A549 treated with CORT108297 at 1 μM for 4 hours (cell line): ENCODE measurements at places on chromosomes 5 and 9. TPM values are rescaled to one million over a fixed set of nuclear protein-coding genes. Genes with fewer than 3 reads are reported as not detected.

Gene MYO10
- total RNA-seq, result 46.5 to 64.2 TPM (median 54.8 TPM) in 5 replicates

Gene AK6
- 42.8 to 56.0 TPM (median 49.7 TPM) in 5 replicates for total RNA-seq

Gene PTGER4
- total RNA-seq, result 1.4 to 1.5 TPM (median 1.5 TPM) in 5 replicates

Gene GKAP1
- 4.4 to 6.3 TPM (median 5.2 TPM) in 5 replicates for total RNA-seq

Gene SV2C
- total RNA-seq, result not detected in 5 replicates

Gene SHISAL2B
- 0.18 TPM in 1 of 5 replicates, not detected in the others for total RNA-seq

Gene IRX1
- total RNA-seq, result not detected in 5 replicates

Gene TSLP
- not detected in 5 replicates for total RNA-seq

Gene GRAMD2B
- 0.57 to 1.5 TPM (median 0.85 TPM) in 5 replicates for total RNA-seq

Gene ENTREP1
- 0.43 to 0.74 TPM (median 0.57 TPM) in 5 replicates for total RNA-seq

Gene GPX3
- total RNA-seq, result 14.1 to 19.8 TPM (median 17.1 TPM) in 5 replicates

Gene TIMD4
- total RNA-seq, result 0.97 to 1.5 TPM (median 1.3 TPM) in 5 replicates

Gene ISOC1
- total RNA-seq, result 16.7 to 21.5 TPM (median 17.4 TPM) in 5 replicates

Gene ZNG1E
- total RNA-seq, result 61.1 to 86.3 TPM (median 65.5 TPM) in 5 replicates

Gene PCDHGA11
- 0.02 to 0.03 TPM (median 0.02 TPM) in 4 of 5 replicates, not detected in the other for total RNA-seq

Gene BTNL8
- total RNA-seq, result not detected in 5 replicates

Gene NMRK1
- 4.9 to 6.3 TPM (median 5.3 TPM) in 5 replicates for total RNA-seq

Gene NDUFS6
- 107 to 136 TPM (median 117 TPM) in 5 replicates for total RNA-seq

Gene EMB
- 4.6 to 6.5 TPM (median 5.7 TPM) in 5 replicates for total RNA-seq

Gene TSSK1B
- total RNA-seq, result not detected in 5 replicates

Gene MCC
- total RNA-seq, result 0.22 to 0.70 TPM (median 0.35 TPM) in 5 replicates

Gene RMI1
- total RNA-seq, result 9.4 to 15.5 TPM (median 11.0 TPM) in 5 replicates

Gene IL17B
- total RNA-seq, result 0.18 TPM in 1 of 5 replicates, not detected in the others

Gene N4BP3
- total RNA-seq, result 0.87 to 1.5 TPM (median 1.3 TPM) in 5 replicates

Gene LRRC70
- total RNA-seq, result 0.20 to 0.27 TPM (median 0.23 TPM) in 5 replicates

Gene GPX8
- 36.3 to 49.8 TPM (median 38.0 TPM) in 5 replicates for total RNA-seq

Gene EIF4E1B
- not detected in 5 replicates for total RNA-seq

Gene IFNA2
- not detected in 5 replicates for total RNA-seq

Gene MEGF10
- not detected in 5 replicates for total RNA-seq

Gene MSX2
- total RNA-seq, result 3.8 to 5.5 TPM (median 5.0 TPM) in 5 replicates

Gene CDH12
- not detected in 5 replicates for total RNA-seq

Gene ECSCR
- total RNA-seq, result not detected in 5 replicates

Gene SHOC1
- total RNA-seq, result not detected in 5 replicates

Gene SPINK7
- total RNA-seq, result not detected in 5 replicates

Gene AIF1L
- 1.4 to 1.6 TPM (median 1.5 TPM) in 5 replicates for total RNA-seq

Gene IL9
- total RNA-seq, result not detected in 5 replicates

Gene TMC1
- 0.02 to 0.13 TPM (median 0.07 TPM) in 4 of 5 replicates, not detected in the other for total RNA-seq

Gene OR2K2
- total RNA-seq, result not detected in 5 replicates

Gene HAND1
- 0.12 to 0.26 TPM (median 0.18 TPM) in 5 replicates for total RNA-seq

Gene PAEP
- total RNA-seq, result 0.14 to 0.28 TPM (median 0.21 TPM) in 5 replicates

Gene MEIKIN
- total RNA-seq, result not detected in 5 replicates

Gene PCDH1
- total RNA-seq, result 1.7 to 3.3 TPM (median 2.4 TPM) in 5 replicates

Gene C5orf52
- total RNA-seq, result not detected in 5 replicates

Gene FABP6
- total RNA-seq, result 0.92 to 1.4 TPM (median 1.1 TPM) in 5 replicates

Gene CARD9
- 0.53 to 2.8 TPM (median 1.3 TPM) in 5 replicates for total RNA-seq

Gene SLCO4C1
- total RNA-seq, result 0.02 TPM in 1 of 5 replicates, not detected in the others

Gene PCDHGA4
- 0.07 to 0.17 TPM (median 0.16 TPM) in 5 replicates for total RNA-seq

Gene ZNG1A
- 25.2 to 29.6 TPM (median 27.0 TPM) in 5 replicates for total RNA-seq
